ENCODE measurements at places on chromosomes 7 and 10.

DNA sequence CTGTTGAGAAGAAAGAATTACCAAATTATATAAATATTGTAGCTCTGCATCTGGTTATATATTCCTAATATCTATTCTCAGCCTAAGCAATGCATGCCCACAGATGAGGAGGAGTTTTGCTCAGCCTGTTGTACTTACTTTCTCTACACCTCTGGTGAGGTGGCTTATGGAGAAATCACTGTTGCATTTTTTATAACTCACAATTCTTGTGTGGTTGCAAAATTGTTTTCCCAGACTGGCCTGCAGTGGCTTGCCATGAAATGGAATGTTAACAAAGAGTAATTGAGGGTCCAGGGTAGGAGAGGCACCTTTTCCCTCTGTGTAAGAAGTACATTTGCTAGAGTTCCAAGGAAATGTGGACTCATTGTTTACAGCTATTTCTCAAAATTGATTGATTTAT lies 202.0 kb upstream of the SEMA3E start:
- no peak for DNase-seq

GRCh38 chr10:125226005-125226404 lies 65.6 kb upstream of the CTBP2 start:
- DNase-seq, result no peak

DNA sequence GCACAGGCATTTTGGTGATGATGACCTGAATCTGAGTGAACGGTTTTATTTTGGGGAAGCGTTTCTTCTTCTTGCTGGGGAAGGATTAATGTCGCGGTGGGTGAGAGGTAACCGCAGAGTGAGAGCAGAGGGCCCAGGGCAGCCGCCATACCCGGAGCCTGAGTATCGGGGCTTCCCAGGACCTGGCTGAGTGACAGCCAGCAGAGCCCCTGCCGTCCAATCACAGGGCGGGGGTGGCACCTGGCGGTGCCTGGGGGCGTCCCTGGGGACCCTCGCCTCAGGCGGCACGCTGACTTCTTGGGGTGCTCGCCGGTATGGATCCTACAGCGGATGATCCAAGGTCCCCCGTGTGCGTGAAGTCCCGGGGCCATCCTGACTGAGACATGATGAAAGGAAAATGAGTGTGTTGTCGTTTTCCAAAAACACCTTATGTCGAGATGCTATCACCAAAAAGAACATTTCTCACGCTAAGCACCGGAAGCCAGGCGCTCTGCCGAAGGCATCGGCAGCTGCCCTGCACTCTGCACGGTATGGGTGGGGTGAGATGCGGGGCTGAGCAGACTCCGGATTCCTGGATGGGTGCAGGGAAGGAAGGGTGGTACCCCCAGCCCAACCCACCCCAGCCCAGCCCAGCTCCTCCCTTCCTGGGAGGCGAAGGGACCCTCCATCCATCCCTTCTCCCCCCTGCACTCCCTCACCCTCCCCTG lies 227.9 kb upstream of the SHH start:
- no peak for DNase-seq

GRCh38 chr7:73340514-73340913 lies 12.6 kb downstream of the FKBP6 start:
- no peak for DNase-seq

DNA sequence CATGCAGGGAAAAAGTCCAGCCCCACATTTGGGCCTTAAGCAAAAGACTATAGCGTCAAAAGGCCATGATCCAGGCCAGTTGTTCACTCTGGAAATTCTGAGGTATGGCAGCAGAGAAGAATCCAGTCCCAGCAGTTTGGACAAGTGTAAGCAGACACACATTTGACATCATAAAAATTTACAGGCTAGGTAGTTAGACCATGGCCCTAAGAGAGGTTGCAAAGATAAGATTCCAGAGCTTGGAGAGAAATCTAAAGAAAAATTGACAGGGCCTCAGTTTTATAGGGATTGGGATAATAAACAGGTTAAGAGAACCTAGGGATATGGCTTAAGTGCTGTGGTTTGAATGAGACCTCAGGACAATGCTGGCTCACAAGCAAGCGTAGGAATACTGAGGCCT lies 884.4 kb upstream of the SORCS1 start:
- DNase-seq, result no peak

- DNase-seq, result no peak
Observed at GRCh38 chr10:126930131-126930882, 25.1 kb downstream of the DOCK1 start.

DNA sequence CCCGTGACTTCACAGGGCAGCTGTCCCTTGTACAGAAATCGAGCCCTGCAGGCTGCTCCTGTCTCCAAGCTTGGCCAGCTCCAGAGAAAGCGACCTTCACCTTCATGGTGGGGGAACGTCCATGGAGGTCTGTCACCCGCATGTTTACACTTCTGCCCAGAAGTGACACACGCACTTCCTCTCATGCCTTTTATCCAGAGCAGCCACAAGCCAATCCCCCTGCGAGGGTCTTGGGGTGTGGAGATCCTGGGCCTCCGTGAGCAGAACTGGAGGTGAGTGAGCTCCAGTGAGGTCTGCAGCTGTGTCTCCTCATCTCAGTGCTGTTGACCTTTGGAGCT lies 139.0 kb upstream of the TNS3 start:
- DNase-seq, result no peak

- no peak for DNase-seq
Observed at GRCh38 chr10:61903928-61904344, 2.4 kb downstream of the ARID5B start.

- no peak for DNase-seq
Observed at GRCh38 chr10:3959370-3960325, 174.6 kb upstream of the KLF6 start.

- no peak for DNase-seq
Observed at GRCh38 chr7:40805361-40805760, 670.6 kb downstream of the SUGCT start.

GRCh38 chr10:124705817-124706461 lies 38.2 kb downstream of the FAM53B start:
- DNase-seq, result no peak
